Islet precursor cell (in vitro differentiated cells): ENCODE measurements at places on chromosomes 6 and 20.

DNA sequence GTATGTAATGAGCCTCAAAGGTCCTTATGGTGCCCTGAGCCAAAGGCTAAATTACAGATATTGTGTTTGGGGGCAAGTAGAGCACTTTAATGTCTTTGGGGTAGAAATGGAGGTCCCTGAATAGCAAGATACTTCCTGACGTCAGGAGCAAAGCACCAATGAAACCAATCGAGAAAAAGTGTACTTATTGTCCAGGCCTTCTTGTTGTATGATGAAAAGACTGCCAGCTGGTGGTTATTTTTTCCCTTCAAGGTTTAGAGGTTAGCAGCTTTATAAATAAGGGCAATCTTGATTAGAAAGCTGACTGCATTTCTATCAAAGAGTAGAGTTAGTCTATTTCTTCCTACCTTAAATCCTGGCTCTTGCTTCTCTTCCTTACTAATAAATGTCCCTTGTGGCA, 76.1 kb upstream of the HSF2 start:
- no peak for DNase-seq

GRCh38 chr20:43003318-43003944, 186.3 kb downstream of the PTPRT start:
- DNase-seq, result no peak

- no peak for DNase-seq
Measured at GRCh38 chr6:14544666-14545065, 427.1 kb downstream of the CD83 start.

- no peak for DNase-seq
Measured at GRCh38 chr6:16733085-16733484, 28.2 kb downstream of the ATXN1 start.

DNA sequence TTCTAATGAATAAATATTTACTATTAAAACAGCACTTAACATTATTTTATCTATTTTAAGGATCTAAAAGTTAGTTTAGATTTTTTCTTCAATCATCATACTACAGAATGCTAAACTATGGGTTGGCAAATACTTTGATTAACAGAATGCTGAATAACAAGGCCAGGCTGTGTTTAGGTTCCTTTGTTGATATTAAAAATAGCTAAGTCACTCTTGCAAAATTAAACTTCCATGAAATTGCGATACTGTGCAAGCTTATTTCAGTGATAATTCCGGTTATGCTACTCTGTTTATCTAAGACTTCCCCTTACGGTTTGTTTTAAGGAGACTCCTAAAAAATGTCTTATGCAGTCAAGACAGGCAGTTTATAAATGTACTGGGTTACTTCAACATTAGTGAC, 2.8 kb downstream of the RNF24 start:
- DNase-seq, result no peak

GRCh38 chr6:8414844-8415243, 20.5 kb downstream of the SLC35B3 start:
- no peak for DNase-seq

GRCh38 chr6:7108964-7109836, 1.4 kb downstream of the RREB1 start:
- DNase-seq, result peak; percentile 76

DNA sequence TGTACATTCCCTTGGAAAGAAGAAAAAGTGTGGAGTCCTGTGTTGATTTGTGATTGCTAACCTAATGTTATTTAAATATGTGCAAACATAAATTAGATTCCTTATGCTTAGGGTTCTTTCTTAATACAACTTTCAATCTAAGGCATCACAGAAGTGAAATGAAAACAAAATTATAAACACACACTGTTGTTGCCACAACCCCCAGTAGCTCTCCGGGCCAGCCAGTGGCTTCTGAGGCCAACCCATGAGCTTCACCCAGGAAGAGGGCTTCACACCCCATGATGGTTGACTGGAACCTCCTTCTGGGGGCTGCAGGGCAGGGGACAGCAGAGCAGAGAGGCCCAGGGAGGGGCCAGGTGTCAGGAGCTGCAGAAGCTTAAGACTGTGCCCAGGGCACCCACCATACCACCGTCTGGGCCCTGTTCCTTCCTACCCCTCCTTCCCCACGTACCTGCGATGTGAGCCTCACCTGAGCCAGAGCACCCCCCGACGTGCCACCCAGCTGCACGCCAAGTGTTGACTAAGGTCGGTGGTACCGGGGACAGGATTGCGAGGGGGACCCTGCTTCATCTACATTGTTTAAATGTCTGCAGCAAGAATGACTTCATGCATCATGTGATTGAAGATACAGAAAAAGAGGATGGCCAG, 110.5 kb downstream of the FAM120B start:
- no peak for DNase-seq

GRCh38 chr6:166441325-166442078, 58.8 kb upstream of the MPC1 start:
- DNase-seq, result no peak

GRCh38 chr20:32648761-32649650, 24.7 kb downstream of the C20orf203 start:
- DNase-seq, result no peak

DNA sequence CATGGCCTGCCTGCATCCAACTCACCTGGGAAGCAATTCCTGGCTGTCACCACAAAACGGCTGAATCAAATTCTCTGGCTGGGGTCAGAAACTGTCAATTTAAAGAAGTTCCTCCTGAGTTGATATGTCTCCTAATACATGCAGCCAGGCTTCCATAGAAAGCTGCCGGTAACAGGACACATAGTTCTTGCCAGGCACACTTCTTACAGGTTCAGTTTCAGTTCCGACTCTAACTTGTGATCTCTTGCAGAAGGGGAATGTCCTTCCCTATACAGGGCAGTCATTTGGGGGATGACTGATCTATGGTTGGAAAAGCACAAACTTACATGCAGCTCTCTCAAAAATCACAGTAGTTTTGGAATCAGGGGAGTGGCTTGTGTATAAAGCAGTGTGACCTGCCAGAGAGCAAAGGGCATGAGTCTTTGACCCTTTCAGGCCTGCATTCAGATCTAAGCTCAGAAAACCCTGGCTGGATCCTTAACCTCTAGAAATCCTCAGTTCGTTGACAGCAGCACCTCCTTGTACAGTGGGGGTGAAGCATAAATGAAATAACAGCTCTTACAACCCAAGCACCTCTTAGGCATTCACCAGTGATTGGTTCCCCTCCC, 195.6 kb downstream of the SCP2D1 start:
- no peak for DNase-seq

DNA sequence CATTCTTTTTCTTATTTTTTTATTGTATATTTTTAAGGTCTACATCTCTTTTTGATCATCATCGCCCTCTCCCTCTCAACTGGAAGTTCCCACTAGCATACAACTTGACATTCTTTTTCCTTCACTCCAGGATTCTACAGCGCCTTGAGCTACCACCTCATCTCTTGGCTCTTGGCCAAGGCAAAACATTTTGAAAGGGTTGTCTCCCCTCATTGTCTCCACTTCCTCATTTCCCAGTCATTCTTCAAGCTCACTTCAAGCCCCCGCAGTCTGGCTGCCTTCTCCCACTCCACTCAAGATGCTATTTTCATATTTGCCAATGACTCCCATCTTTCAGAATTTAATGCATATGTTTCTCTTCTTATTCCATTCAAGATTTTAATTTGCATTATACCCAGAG, 63.0 kb downstream of the OPN5 start:
- DNase-seq, result no peak

DNA sequence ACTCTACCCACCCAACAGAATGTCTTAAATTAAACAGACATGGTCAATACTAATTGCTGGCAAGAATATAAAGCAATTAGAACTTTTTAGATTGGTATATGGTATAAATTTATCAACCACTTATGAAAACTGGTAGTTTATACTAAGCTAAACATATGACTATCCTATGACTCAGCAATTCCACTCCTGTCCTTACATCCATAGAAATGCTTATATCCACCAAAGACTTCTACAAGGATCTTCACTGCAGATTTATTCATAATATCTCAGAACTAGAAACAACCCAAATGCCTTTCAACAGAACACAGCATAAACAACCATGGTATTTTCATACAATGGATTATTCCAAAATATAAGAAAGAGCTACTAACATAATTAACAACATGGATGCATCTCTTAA, 4.6 kb downstream of the ZNF184 start:
- DNase-seq, result no peak

- no peak for DNase-seq
Measured at GRCh38 chr6:157747370-157747769, 75.7 kb upstream of the SNX9 start.

GRCh38 chr6:46190889-46191288, 20.1 kb upstream of the ENPP5 start:
- no peak for DNase-seq

GRCh38 chr6:76481101-76481500, 408.6 kb upstream of the IMPG1 start:
- DNase-seq, result no peak

- DNase-seq, result peak; percentile 58
Measured at GRCh38 chr20:11076434-11077105, 402.8 kb upstream of the JAG1 start.

DNA sequence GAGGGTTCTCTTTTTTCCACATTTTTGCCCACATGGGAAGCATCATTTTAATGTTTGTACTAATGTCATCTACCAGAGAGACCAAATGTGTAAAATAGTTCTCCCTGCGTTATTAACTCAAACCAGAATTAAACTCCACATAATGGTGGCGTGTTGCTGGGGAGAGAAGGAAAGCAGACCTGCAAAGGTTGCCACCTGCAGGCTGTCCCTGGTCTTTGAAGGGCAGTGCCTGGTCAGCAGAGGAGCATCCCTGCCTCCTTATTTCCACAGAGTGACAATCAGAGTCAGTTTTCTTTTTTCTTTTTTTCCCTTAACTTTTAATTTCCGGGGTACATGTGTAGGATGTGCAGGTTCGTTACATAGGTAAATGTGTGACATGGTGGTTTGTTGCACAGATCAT, 214.5 kb downstream of the TBX18 start:
- DNase-seq, result no peak

- no peak for DNase-seq
Measured at GRCh38 chr6:54440549-54440948, 132.3 kb downstream of the TINAG start.

GRCh38 chr20:38651154-38651553, 49.5 kb downstream of the ARHGAP40 start:
- no peak for DNase-seq

GRCh38 chr20:40882152-40882551, 146.5 kb upstream of the TOP1 start:
- DNase-seq, result no peak

GRCh38 chr6:72579865-72580264, 42.0 kb upstream of the KCNQ5 start:
- no peak for DNase-seq

GRCh38 chr20:37516811-37517750, 4.0 kb upstream of the NNAT start:
- DNase-seq, result no peak

- no peak for DNase-seq
Measured at GRCh38 chr20:44537993-44538392, 16.1 kb upstream of the SERINC3 start.

GRCh38 chr6:158805698-158806377, 13.3 kb downstream of the EZR start:
- no peak for DNase-seq

DNA sequence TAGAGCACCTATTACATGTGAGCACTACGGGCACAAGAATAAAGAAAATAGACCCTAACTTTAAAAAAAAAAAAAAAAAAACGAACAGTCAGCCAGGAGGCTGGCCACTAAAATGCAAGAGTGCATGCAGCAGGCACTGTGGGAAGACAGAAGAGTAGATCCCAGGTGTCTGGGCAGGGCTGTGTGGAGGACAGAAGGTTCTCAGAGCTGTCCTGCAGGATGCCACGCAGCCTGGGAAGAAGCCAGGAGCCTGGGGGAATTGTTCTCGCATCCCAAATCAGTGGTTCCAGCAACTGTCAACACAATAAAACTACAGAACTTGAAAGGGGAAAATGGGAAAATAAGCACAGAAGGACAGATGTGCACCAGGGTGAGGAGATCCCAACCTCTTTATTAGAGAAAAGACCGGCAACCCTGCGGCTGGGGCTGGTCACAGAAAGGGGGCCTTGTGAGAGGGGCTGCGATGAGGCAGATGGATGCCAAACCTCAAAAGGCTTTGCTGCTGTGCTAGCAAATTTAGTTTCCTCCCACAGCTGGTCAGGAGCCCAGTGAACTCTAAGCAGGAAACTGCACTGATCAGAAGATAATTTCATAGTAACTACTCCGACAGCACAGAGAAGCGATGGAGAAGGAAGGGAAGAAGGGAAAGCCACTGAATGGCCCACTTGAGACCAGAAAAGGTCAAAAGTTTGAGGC, 30.9 kb downstream of the MAP3K5 start:
- DNase-seq, result no peak

GRCh38 chr20:20621195-20621594, 91.2 kb downstream of the RALGAPA2 start:
- no peak for DNase-seq

DNA sequence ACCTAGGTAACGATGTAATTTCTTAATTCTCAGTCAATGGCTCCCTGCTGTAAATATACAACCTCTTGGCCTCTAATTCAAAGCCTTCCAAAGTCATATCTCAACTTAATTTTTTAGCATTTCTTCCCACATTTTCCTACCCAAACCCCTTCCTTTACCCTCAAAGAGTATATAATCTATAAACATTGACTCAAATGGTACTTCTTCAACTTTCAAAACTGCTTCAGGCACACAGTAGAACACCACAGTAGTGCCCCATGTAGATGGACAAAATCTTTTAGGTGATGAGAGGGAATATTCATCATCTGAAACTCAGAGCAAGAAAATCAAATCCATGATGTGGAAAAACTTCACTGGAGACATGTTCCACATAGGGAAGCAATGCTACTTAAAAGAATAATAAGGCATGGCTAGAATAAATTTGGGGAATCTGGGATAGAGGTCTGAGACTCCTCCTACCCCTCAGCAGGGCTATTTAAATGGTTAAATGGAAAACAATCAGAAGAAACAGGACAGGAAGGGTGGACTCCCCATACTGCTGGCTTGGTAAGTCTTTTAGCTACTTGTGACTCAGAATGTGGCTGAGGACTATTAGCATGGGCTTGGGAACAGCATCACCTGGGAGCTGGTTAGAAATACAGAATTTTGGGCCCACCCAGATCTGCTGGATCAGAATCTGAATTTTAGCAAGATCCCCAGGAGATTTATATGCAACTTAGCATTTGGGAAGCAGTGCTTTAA, 6.4 kb downstream of the SLC22A2 start:
- DNase-seq, result no peak

- no peak for DNase-seq
Measured at GRCh38 chr6:73854998-73855718, 159.2 kb downstream of the CD109 start.

DNA sequence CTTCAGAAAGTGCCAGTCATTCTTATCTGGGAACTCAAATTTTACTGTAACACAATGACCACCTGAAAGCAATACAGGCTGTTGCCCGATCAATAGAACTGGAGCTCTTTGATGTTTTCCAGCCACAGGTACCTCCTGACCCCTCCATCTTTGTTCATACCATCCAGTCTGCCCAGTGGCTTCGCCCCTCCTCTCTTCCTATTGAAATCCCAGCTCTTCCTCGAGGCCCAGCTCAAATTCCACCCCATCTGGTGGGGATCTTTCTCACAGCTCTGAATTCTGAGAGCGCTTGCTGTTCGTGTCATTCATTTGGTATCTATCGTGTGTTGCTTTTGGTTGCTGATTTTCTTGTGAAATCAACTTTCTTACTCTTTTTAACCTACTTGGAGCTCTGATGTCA, 87.9 kb upstream of the CNKSR3 start:
- DNase-seq, result no peak

- DNase-seq, result no peak
Measured at GRCh38 chr20:64192406-64192805, 28.2 kb downstream of the MYT1 start.

GRCh38 chr6:147742440-147742839, 233.9 kb downstream of the SAMD5 start:
- no peak for DNase-seq

- no peak for DNase-seq
Measured at GRCh38 chr6:34383656-34384320, 8.7 kb downstream of the NUDT3 start.
